Effector CD4-positive, alpha-beta T cell (primary cell): ENCODE measurements at places on chromosomes 12 and 14.
A peak's percentile ranks its signal among the peaks of the same experiment; 100 is the strongest.

- no peak for DNase-seq
These were observed 69.5 kb downstream of the SLC15A4 start for GRCh38 chr12:128754275-128754674.

DNA sequence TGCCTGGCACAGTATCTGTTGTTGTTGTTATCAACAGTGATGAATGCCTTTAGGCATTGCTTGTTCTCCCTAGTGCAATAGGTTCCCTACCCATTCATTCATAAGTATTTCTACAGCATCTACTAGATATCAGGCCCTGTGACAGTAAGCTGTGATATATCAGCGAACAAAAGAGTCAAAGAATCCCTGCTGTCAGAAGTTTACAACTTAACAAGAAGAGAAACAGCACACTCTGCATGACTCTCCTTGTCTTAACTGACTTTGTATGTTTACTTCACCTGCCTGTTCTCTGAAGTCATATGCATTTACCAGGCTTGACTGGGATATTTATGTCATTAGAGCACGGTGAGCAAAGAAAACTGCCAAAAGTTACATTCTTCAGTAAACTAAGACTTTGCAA lies 452.2 kb upstream of the RPL10L start:
- no peak for DNase-seq

GRCh38 chr14:89616852-89617341 lies 199.9 kb upstream of the FOXN3 start:
- DNase-seq = peak; percentile 38

- no peak for DNase-seq
These were observed 9.5 kb upstream of the PRKD1 start for GRCh38 chr14:29937116-29937515.

GRCh38 chr14:95663226-95663797 lies 22.9 kb upstream of the TCL1B start:
- no peak for DNase-seq

DNA sequence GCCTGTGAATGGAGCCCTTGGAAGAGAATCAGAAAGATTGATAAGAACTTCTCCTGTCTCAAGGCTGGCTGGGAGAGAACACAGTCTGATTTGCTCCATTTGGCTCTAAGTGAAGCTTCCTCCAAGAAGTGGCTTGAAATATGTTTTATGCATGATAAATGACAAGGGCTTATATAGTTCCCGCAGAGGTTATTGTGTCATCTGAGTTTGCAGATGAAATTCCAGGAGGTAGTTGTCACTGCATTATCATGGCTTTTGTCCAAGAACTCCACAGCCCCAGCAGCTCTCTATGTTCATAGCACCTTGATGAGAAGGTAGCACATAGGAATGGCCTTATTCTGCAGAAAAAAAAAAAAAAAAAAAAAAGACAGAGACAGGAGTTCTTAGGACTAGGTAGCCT lies 108.5 kb downstream of the DACT1 start:
- no peak for DNase-seq

DNA sequence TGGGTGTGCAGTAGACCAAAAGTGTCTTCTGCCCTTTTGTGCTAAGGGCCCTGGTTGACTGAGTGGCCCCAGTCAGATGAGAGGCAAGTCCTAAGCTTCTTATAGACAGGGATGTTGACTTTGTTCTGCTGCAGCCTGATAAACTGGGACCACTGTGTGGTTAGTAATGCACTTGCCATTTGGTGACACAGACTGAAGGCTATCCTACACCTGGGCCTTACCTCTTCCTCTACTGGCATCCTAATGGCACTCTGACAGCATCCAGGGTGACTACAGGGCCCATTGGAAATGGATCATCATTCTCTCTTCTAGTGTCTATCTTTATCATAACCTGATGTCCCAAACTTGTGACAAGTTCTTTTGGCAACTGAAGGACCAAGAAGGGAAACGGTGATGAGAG lies 3.3 kb downstream of the SDR39U1 start:
- DNase-seq = no peak

GRCh38 chr12:38149395-38150073 lies 167.0 kb upstream of the ALG10B start:
- DNase-seq = no peak

GRCh38 chr12:62211510-62211909 lies 48.7 kb upstream of the USP15 start:
- no peak for DNase-seq

GRCh38 chr12:57781801-57782200 lies 786 bp upstream of the TSFM start:
- no peak for DNase-seq

DNA sequence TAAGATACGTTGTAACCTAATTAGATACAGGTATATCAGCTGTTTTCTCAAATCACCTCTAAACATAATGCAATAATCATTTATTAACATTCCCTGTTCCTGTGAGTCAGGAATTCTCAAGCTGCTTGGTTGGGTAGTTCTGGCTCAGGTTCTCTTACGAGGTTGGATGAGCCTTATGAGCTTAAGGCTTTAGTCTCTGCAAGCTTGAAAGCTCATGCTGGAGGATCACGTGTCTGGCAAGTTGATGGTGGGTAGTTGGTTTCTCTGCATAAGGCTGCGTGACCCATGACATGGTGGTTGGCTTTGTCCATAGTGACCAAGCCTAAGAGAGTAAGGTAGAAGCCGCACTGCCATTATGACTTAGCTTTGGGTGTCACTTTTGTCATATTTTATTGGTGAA lies 62.0 kb downstream of the PLEKHA5 start:
- DNase-seq = no peak

DNA sequence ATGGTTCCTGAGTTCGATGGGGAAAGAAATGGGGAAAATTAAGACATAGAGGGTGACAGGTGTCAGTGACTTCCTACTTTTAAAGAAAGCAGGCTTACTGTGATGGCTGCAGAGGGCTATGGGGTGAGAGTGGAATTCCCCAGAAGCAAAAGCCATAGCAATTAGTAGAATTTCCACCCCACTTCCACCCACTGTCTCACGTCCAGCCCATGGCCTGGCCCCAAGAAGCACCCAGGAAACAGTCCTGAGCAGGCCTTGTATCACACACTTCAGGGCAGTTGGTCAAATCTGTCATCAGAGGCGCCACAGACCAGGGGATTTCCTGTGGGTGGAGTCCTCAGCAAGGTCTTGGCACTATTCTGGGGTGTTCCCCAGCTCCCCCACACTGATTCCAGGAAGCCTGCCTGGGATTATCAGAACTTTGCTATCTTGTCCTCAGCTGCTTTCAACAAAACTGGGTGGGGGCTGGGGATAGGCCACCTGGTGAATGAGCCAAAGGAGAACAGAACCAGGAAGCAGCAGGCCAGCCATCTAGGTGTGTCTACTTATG lies 120.1 kb upstream of the CCND2 start:
- no peak for DNase-seq
